WTC11 (cell line): ENCODE measurements at places on chromosomes 7 and 10.

GRCh38 chr10:33132626-33133025, 174.6 kb upstream of the ITGB1 start:
- peak; percentile 36 for DNase-seq

DNA sequence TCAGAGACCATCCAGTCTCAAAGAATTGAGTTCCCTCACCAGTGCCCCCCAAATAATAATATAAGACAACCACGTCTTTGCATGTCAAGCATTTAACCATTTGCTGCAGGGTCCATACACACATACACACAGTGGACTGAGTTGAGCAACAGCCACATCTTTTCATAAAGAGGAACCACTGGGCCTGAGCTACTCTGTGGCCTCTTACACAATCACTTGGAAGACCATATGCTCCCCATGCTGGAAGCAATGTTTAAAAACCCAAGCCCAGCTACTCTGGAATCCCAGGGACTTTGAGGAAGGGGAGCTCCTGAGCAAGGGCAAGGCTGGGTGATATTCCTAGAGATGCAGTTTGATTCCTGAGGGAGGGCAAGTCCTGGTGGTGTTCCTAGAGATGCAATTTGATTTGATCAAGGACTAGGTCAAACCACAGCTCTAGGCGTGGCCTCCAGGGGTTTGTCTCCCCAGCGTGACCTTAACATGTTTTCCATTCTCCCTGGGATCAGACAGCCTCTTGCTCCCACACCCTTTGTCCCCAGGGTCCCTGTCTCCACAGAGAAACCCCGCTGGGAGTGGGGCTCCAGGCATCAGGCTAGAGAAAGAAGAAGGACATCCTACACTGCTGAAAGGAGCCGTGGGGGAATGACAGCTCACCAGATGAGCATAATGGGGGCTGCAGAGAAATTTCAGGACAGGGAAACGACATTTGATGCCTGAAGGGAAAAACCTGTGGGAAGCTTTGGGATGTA, 376.2 kb upstream of the MGMT start:
- DNase-seq = no peak

DNA sequence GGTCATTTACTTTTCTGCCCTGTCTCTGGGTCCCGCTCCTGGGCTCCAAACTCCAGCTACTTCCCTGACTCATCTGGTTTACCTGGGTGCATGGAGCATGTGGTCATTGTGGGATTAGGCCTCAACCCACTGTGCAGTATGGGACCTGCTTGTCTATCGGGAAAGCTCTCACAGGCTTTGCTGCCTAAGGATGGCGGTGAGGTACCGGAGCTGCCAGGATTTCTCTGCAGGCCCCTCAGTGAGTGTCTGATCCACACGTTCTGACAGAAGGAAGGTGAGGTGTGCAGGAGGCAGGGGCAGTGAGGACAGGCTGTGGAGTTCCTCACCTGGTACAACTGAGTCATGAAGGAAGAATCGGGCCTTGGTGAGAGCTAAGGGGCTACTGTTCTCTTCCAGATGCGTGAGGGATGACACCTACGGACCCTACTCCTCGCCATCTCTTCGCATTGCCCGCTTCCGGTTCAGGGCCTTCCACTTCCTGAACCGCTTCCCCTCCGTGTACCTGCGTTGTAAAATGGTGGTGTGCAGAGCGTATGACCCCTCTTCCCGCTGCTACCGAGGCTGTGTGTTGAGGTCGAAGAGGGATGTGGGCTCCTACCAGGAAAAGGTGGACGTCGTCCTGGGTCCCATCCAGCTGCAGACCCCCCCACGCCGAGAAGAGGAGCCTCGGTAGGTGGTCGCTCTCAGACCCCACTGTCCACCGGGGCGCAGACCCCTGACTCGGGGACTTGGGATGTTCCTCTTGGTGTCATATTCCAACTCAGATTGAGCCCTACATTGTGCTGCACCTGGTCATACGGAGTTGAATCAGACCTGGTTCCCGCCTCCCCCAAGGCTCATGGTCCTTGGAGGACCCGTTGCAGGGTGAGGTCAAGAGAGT, 56.7 kb downstream of the C10orf120 start:
- no peak for DNase-seq

GRCh38 chr7:25849500-25850184, 302.4 kb upstream of the NFE2L3 start:
- DNase-seq = no peak

DNA sequence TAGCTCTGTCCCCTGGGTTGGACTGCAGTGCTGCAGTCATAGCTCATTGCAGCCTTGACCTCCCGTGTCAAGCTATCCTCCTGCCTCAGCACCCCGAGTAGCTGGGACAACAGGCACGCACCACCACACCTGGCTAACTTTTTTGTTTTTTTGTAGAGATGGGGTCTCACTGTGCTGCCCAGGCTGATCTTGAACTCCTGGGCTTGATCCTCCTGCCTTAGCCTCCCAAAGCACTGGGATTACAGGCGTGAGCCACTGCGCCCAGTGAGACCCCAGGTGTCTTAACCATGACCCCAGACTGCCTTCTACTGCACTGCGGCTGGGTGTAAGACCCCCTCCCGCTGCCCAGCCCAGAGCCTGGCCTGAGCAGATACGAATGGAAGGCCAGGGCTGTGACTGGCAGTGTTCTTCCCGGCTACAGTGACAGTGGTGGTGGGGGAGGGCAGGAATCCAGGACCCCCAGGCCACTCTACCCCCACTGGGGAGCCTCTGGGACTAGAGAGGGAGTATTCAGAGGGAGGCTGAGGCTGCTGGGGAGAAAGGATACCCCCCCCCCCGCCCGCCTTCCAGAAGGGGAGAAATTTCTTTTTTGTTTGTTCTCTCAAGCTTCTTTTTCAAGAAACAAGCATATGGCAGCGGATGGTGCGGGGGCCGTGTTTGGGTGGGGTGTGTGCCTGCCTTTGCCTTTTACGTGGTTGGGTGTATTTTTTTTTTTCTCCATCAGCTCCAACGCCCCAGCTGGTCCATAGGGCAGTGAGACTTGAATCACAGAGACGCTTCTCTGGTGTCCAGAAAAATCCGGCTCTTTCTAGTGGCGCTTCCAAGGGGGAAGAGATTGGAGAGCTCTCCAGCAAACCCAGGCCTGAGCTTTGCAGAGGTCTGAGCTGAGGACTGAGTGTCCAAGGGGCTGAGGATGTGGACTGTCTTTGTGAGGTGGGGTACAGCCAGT, 36.6 kb downstream of the GTF2IRD1 start:
- no peak for DNase-seq

GRCh38 chr7:114962441-114962840, 40.5 kb downstream of the MDFIC start:
- no peak for DNase-seq

DNA sequence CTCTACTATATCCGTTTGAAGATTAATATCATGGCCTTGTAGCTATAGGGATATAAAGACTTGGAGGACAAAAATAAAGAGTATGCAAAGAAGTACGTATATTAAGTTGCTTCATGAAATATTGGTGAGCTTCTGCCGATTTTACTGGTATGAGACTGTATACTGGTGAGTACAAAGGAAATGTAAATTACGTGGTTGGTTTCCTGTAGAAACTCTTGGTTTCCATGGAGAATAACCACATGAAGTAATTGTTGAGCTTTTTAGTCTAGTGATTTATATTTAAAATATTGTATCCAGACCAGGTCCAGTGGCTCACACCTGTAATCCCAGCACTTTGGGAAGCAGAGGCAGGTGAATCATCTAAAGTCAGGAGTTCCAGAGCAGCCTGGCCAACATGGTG, 32.2 kb upstream of the GLI3 start:
- DNase-seq = no peak

DNA sequence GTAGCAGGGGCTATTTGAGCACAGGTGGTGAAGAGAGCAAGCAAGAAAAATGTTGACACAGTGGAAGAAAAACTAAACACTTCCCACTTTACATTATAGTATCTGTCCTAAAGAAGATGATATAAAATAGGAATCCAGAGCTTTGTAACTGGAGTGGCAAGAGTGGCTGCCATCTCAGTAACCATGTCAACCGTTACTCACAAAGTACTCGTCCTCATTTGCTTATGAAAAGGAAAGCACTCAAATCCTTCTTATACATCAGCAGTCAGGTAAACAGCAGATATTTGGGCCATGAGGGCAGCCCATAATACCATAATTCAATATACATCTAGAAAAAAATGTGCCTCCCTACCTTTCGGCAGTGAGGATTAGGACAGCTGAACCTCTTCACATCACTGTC, 70.1 kb downstream of the RNF216 start:
- DNase-seq = no peak

DNA sequence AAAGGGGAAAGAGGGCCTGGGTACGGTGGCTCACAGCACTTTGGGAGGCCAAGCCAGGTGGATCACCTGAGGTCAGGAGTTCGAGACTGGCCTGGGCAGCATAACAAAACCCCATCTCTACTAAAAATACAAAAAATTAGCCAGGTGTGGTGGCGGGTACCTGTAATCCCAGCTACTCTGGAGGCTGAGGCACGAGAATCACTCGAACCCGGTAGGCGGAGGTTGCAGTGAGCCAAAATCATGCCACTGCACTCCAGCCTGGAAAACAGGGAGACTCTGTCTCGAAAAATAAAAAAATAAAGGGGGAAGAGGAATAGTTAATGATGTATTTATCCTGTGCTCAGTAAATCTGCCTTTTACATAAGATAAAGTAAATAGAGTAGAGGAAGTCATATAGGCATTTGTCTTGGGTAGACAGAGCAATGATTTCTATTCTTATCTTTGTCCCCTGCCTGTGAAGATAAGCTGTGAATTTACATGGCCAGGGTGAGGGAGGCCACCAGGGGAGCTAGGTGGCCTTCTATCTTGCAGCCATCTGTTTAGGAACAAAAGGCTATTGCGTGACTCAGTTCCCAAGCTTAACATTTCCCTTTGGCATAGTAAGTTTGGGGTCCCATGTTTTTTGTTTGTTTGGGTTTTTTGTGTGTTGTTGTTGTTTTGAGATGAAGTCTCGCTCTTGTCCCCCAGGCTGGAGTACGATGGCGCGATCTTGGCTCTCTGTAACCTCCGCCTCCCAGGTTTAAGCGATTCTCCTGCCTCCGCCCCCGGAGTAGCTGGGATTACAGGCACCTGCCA, 73.2 kb upstream of the GTF2I start:
- DNase-seq = no peak

DNA sequence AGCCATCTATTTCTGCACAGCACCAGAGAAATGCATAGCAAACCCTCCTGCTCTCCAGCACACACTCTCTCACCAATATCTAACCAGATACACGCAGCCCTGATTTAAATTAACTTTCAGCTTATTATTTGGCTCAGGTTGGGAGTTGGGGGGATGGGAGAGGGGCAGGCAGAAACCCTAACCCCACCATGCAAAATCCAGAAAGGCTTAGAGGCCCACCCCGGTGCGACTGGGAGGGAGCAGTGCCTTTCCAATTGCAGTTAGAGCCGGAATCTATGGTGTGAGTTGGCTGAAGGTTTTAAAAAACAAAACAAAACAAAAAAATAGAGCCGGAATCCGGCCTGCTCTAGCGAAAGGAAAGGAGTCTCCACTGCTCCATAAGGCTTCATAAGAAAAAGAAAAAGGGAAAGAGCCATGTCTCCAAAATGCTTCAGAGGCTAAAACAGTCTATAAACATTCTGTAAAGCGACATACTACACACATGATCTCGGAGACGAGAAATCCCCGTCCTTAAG, 2.9 kb downstream of the IGF2BP3 start:
- no peak for DNase-seq

GRCh38 chr7:149277871-149278270, 15.9 kb downstream of the ZNF783 start:
- DNase-seq = no peak

DNA sequence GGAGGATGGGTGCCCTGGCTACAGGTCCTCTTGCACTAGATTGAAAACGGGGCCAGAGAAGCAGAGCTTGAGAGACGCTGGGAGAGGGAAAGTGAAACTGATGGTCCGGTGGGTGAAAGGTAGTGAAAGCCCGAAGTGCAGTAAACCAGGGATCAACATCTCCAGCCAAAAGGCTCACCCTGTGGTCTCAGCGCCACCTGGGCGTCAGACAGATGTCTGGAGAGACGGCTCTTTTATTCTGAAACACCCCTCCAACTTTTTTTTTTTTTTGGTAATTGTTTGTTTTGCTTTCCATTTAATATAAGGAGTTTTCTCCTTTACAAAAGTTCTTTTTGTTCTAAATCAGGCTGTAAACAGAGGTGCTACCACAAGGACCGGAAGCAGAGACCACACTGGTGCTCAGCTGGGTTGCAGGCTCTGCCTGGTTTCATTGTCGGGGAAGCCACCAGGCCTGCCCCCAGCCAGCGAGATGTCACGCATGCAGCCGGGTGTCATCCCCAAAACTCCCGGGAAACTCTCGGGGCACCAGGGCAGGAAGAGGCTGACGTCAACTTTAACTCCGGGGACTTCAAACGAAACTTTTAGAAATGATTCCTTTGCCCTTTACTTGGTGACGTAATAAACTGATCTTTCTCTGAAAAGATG, 11.2 kb downstream of the IL2RA start:
- no peak for DNase-seq

GRCh38 chr7:144109283-144109682, at the start of gene OR2A2:
Gene OR2A2 (plus strand): TSS chr7:144109583. CDS start chr7:144109583, 0 bp downstream.
- no peak for DNase-seq

GRCh38 chr10:76981251-76981650, 656.4 kb downstream of the KCNMA1 start:
- DNase-seq = no peak

DNA sequence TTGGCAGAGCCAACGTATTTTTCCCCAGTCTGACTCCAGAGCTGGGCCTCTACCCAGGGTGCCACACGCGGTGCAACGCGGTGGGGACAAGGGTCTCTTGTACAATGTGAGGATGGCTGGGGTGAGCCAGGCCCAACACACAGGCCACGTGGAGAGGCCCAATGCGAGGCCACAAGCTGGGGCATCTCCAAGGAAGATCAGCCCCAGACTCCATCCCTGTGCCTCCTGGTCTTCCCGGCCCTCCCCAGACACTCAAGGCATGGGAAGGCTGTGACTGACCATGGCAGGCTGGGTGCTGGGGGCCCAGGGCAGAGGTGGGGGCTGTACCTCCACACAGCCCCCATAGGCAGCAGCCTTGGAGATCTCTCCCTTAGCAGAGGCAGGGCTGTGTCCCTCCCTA, 135.3 kb upstream of the FAM20C start:
- DNase-seq = no peak

DNA sequence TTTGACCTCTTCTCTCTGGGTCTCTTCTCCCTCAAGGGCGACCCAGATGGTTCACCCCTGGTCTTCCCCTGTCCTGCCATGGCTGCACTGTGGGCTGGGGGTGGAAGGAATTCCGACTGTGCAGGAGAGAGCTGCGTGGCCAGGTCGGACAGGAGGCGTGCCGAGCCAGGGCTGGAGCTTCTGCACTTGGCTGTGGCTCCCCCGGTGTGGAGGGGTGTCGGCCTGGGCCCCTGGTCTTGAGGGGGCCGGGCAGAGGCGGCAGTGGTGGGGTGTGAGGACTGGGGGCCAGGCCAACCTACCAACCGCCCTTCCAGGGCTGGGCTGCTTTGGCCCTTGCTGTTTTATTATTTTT, 74.9 kb upstream of the SHH start:
- no peak for DNase-seq

GRCh38 chr10:60368875-60369546, 20.7 kb downstream of the ANK3 start:
- DNase-seq = no peak

DNA sequence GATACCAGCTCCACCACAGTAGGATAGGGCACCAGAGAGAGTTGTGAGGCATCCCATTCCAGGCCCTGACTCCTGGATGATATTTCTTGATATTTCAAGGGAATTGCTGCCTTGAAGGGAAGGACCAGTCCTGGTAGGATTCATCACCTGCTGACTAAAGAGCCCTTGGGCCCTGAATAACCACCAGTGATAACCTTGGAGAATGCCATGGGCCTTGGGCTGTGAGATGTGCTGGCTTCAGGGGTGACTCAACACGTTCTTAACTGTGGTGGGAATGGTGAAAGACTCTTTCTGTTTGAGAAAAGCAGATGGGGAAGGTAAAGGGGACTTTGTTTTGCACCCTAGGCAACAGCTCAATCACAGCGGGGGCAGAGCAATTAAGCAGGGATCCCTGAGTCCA, 21.4 kb upstream of the ASZ1 start:
- no peak for DNase-seq
